ENCODE measurements at places on chromosomes 5 and 9. TPM values are rescaled to one million over a fixed set of nuclear protein-coding genes. Genes with fewer than 3 reads are reported as not detected.

The MEGF9 gene
- 12.1 TPM for total RNA-seq

The PAPPA gene
- total RNA-seq: 1.3 TPM

The TMEM174 gene
- not detected for total RNA-seq

The TRIM52 gene
- total RNA-seq: 1.5 TPM

The WNT8A gene
- not detected for total RNA-seq

The GIN1 gene
- 4.2 TPM for total RNA-seq

The SPINK9 gene
- total RNA-seq: not detected

The DRD1 gene
- total RNA-seq: not detected

The APBA1 gene
- total RNA-seq: 0.65 TPM

The SLC45A2 gene
- total RNA-seq: not detected

The GGTA1 gene
- 0.14 TPM for total RNA-seq

The FOXI1 gene
- not detected for total RNA-seq

The POU5F2 gene
- 0.33 TPM for total RNA-seq

The SNX18 gene
- 35.5 TPM for total RNA-seq

The GPR151 gene
- total RNA-seq: not detected

The POLK gene
- 15.5 TPM for total RNA-seq

The CCNO gene
- 1.8 TPM for total RNA-seq

The FOXD4L4 gene
- total RNA-seq: 0.19 TPM

The CCDC192 gene
- total RNA-seq: not detected

The CDKN2B gene
- 64.8 TPM for total RNA-seq

The EIF4E1B gene
- total RNA-seq: not detected

The LCN15 gene
- not detected for total RNA-seq

The GABRA6 gene
- not detected for total RNA-seq

The FAM151B gene
- total RNA-seq: 0.35 TPM

The NR4A3 gene
- total RNA-seq: 0.21 TPM

The FOXD1 gene
- 3.0 TPM for total RNA-seq

The SLC1A1 gene
- 1.4 TPM for total RNA-seq

The ANGPTL2 gene
- not detected for total RNA-seq

The C9orf153 gene
- total RNA-seq: not detected

The GALNT12 gene
- 7.0 TPM for total RNA-seq

The BSPRY gene
- 15.3 TPM for total RNA-seq

The MLANA gene
- total RNA-seq: not detected

The DBH gene
- total RNA-seq: not detected

The RASGEF1C gene
- not detected for total RNA-seq

The SLCO6A1 gene
- 0.14 TPM for total RNA-seq

The IRX2 gene
- total RNA-seq: 46.8 TPM

The C5orf47 gene
- not detected for total RNA-seq

The PCDHB7 gene
- total RNA-seq: not detected

The PPP2R2B gene
- not detected for total RNA-seq

Measured in airway epithelial cell (primary cell).